Endothelial cell (in vitro differentiated cells): ENCODE measurements at places on chromosomes 7 and 10.

DNA sequence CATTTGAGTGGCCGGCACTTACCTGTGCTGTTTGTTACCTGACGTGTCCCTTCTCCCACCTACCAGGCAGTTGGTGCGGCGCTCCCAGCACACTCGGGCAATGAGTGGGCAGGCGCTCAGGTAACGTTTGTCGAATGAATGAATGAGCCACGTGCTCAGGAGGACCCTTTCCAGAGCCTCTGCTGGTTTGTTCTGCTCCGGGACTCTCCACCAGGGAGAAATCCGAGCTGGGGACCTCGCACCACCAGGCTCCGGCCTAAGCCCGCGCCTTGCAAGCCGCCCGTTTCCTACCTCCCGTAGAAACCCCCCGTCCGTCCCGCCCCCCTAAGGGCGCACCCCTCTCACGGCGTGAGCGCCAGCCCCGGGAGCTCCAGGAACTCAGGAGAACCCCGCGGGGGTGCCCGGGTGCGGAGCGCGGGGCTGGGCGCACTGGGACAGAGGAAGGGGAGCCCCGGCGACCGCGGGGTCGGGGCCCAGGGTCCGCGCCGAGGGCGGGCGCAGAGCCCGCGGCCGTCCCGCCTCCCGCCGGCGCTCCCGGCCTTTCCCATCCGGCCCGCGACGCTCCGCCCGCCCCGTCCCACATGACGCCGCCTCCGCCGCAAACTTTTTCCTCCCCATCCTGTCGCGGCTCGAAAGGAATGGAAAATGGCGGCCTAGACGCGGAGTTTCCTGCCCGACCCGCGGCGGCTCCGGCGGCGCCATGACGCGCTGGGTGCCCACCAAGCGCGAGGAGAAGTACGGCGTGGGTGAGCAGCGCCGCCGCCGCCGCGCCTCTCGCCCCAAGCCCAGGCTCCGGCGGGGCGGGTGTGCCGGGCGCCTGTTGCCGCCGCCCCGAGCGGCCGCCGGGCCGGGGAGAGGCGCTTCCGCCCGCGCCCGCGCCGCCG, at the start of gene DOCK1:
Gene DOCK1 (plus strand): TSS at position 611 of the 884 bp plus-strand sequence. CDS start 90 bp downstream, at position 701.
- DNase-seq: peak; percentile 78

DNA sequence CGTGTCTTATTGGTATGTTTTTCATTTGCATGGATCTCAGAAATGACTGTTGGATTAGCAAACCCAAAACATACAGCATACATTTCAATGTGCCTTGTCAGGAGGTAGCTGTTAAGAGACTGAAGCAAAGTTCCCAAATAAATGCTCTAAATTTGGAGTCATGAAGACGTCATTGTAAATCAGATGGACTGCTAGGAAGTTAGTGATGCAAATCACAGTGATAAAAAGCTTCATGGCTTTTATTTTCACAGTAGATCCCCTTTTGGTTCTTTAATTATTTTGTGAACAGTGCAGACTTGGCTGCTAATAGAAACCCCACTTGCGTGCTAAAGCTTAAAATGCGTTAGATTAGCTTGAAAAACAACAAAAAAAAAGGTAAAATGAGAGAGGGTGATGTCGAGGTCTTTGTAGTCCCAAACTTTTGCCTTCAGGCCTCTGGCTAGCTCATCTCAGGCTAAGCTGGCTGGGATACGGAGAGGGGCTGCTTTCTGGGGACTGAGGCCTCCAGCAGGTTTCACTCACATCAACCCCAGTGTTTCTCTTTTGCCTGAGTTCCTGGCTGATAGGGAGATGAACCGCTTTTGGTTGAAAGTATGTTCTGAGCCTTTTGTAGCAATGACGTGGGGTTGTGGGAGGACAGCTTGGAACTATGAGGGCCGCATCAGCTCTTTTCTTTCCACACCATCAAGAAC, 107.1 kb upstream of the CDCA7L start:
- DNase-seq: no peak

DNA sequence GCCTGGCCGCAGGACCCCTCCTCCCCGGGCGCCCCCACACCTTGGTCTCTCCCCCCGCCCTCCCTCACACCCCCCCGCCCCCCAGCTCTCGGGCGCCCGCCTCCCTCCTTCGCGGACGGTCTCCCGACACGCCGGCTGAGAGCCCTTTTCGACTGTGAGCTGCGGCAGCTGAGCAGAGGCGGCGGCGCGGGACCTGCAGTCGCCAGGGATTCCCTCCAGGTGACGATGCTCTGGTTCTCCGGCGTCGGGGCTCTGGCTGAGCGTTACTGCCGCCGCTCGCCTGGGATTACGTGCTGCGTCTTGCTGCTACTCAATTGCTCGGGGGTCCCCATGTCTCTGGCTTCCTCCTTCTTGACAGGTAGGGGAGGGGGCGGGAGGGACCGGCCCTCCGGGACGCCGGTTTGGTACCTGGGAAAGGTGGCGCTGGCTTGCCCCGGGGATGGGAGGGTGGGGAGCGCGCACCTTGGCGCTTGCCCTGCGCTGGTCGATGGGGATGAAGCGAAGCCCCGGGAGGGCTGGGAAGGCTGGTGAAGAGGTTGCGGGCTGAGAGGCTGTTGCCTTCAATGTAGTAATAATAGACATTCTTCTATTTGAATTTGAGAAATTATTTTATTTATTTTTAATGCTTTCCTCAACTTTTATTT, at the start of gene BMPER:
Gene BMPER (plus strand): TSS at position 151 of the 644 bp plus-strand sequence. CDS start 75 bp downstream, at position 226.
- peak; percentile 47 for DNase-seq

- no peak for DNase-seq
Measured at GRCh38 chr7:70669854-70670253, 462.1 kb upstream of the GALNT17 start.

DNA sequence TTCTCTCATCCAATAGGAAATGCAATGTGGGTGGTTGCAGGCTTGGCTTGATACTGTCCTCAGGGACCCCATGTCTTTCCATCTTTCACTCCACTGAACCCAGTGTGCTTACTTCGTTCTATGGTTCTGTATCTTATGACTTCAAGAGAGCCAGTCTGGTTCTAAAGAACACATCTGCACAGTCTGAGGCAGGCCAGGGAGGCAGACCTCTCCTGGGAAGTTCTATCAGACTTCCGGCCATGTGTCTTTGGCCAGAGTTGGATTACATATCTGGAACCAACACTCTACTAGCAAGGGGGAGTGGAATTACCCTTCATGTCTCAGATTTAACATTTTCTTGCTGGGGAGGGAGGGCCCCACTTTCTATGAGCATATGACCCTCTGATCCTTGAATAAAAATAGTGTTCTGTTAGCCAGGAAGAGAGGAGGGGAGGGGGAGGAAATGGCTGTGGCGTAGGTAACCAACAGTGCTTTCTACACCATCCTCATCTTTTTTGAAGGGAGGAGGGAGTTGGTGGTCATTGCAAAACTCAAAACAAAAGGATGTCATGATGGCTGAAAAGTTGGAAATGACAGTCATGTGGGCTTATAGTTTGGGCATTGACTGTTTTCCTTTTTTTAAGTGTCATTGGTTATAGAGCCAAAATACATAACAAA, 370.2 kb downstream of the GATA3 start:
- DNase-seq: no peak

DNA sequence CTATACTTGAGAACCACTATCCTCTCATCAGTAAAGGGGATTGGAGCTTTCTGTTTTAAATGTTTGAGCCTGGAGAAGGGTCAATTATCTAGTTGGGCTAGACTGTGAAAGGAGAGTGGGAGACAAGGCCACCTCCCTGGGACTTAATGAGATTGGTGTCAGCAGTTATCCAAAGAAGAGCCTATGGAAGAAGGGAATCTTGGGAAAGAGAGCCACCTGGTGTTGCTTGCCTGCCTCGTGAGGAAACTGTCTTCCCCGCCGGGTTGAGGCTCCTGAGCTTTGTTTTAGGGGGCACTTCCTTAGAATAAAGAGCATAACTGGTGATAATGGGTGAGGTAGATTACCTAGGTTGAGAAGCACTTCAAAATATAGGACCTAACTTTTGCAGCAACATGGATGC, 32.0 kb upstream of the ABCB4 start:
- DNase-seq: no peak

GRCh38 chr10:57769298-57769697, 498.4 kb downstream of the IPMK start:
- no peak for DNase-seq

- DNase-seq: no peak
Measured at GRCh38 chr10:133178357-133179127, 18.5 kb downstream of the KNDC1 start.

DNA sequence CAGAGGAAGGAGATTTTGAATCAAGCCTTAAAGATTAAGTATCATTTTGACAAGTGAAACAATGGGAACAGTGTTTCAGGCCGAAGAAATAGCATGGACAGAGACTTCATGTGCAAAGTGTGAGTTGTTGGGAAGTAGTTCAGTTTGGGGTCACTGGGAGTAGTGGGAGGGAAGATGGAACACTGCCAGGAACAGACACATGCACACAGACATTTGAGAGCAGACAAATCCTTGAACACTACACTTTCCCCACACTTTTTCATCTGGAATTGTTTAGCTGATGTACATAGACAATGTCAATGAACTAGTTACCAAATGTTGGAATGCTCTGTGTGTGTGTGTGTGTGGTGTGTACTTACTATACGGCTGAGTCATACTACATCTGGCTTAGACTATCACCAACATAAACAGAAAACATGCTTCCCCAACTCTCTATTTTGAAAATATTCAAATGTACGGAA, 52.4 kb upstream of the LRRC17 start:
- no peak for DNase-seq

DNA sequence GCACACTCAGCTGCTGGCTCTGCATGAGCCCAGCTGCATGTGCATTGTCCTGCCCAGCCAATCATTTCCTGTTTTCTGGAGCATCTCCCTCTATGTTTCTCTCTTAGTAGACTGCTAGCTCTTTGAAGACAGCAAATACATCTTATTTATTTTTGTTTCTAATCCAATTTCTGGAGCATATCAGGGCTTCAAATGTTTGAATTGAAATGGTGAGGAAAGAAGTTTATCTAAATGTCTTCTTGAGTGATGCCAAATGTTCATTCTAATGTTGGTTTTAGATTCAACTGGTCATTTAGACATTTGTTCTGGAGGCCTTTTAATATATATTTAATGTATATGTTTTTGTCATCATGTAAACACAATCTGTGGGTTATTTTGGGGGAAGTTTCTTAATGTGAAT, 141.9 kb downstream of the DNAJB9 start:
- DNase-seq: no peak

- DNase-seq: no peak
Measured at GRCh38 chr7:96831446-96831845, 121.8 kb upstream of the SEM1 start.

- DNase-seq: no peak
Measured at GRCh38 chr10:34223658-34224057, 591.4 kb downstream of the PARD3 start.

GRCh38 chr7:151129117-151129959, 38.2 kb downstream of the GBX1 start:
- DNase-seq: no peak

- DNase-seq: no peak
Measured at GRCh38 chr7:139004321-139005090, 23.3 kb upstream of the KIAA1549 start.

DNA sequence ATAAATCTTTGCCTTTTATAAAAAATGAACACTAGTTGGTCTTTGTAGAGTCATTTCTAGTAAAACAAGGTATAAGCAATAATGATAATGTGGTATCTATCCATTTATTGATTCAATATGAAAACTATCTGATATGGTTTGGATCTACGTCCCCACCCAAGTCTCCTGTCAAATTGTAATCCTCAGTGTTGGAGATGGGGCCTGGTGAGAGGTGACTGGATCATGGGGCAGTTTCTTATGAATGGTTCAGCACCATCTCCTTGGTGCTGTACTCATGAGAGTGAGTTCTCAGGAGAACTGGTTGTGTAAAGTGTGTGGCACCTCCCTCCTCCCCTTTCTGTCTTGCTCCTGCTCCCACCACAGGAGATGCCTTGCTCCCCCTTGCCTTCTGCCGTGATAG, 288.8 kb downstream of the CACNA2D1 start:
- no peak for DNase-seq

- DNase-seq: no peak
Measured at GRCh38 chr7:126856691-126857291, 395.9 kb downstream of the GRM8 start.

GRCh38 chr7:893686-894085, 17.3 kb downstream of the GET4 start:
- DNase-seq: no peak

- no peak for DNase-seq
Measured at GRCh38 chr10:51251110-51251509, 176.8 kb downstream of the PRKG1 start.

GRCh38 chr10:28365840-28366239, 63.0 kb upstream of the MPP7 start:
- no peak for DNase-seq

- no peak for DNase-seq
Measured at GRCh38 chr7:151312831-151313809, 28.5 kb upstream of the NUB1 start.

- no peak for DNase-seq
Measured at GRCh38 chr10:120473593-120473992, 16.6 kb downstream of the PLPP4 start.

DNA sequence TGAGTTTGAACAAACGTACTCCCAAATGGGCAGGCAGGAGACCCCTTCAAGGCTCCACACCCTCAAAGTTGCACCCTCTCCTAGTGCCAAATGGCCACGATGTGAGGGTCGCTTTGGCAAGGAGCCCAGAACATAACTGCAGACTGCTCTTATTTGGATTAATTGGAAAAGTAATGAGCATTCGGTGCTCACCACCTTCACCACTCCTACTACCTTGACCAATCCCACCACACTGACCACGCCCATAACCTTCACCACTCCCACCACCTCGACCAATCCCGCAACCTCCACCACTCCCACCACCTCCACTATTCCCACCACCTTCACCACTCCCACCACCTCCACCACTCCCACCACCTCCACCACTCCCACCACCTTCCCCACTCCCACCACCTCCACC, 94.7 kb upstream of the PAX2 start:
- DNase-seq: no peak

DNA sequence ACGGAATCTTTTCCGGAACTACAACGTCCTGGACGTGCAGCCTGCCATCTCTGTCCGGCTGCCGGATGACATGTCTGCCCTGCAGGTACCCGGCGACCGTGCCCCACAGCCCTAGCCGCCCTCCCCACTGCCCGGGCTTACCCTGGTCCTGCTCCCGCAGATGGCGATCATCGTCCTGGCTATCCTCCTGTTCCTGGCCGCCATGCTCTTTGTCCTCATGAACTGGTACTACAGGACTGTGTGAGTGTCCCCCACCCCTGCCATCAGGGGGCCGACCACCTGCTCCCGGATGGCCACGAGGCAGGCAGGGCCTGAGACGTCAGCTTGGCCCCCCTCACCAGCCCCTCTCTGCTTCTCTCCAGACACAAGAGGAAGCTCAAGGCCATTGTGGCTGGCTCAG, 38.0 kb upstream of the VSIR start:
- no peak for DNase-seq

- no peak for DNase-seq
Measured at GRCh38 chr10:11409357-11409756, 202.1 kb downstream of the USP6NL start.

- DNase-seq: no peak
Measured at GRCh38 chr7:20064974-20065862, 152.0 kb downstream of the MACC1 start.

DNA sequence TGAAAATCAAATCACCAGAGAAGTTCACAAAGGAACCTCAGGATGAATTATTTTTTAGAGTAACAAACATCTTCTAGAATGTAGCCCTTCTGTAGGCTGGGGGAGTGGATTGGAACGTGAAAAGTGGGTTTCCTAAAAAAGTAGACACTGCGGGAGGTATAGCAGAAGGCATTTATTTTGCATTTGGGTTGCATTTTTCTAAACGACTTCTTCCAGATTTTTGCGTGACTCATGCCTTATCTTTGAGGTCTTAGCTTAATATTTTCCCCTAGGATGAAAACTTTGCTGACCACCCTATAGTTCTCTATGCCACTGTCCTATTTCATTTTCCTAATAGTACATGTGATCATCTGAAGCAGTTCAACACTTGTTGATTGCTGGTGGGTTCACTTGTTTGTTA, 112.7 kb upstream of the JCAD start:
- no peak for DNase-seq
